Stimulated activated naive CD8-positive, alpha-beta T cell treated with anti-CD3 and anti-CD28 coated beads, Interleukin-15, Interleukin-2, amounts not matched to agents 100 U/mL and 50 U/mL, for 24 hours (primary cell): ENCODE measurements at places on chromosomes 11 and 22.

GRCh38 chr22:30879415-30879797 is 89.2 kb downstream of the MORC2 start:
- DNase-seq: no peak

DNA sequence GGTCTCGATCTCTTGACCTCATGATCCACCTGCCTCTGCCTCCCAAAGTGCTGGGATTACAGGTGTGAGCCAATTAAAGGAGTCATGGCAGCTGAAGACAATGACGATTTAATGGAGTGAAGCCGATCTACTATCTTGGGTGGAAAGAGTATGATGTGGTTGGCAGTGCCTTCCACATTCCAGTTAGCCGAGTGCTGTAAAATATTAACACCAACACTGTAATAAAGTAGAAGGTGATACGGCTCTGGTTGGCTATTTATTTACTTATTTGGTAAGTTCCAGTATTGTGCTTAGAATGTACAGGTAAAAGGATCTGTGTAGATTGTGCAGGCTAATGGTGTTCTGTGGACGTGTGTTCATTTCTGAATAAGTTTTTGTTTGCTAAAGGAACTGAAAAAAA is 149.6 kb upstream of the MTMR2 start:
- DNase-seq: no peak

DNA sequence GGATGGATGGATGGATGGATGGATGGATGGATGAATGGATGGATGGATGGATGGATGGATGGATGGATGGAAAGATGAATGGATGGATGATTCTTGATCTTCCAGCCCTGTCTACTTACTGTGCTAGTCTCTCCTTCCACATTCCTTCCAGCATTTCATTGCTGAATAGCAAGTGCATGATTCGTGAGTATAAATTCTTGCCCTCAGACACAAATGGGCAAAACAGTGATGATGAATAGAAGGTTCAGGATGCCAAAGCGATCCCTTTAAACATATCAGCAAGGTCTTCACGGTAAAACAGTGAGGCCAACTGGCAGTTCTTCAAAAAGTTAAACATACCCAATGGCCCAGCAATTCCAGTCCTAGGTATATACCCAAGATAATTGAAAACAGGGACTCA is 400.2 kb downstream of the MN1 start:
- DNase-seq: no peak

GRCh38 chr22:20084547-20085413 is 4.7 kb downstream of the DGCR8 start:
- peak; percentile 51 for DNase-seq

- DNase-seq: no peak
Observed at GRCh38 chr22:19882446-19883381, 28.0 kb upstream of the GNB1L start.

- no peak for DNase-seq
Observed at GRCh38 chr11:12411393-12411792, 34.0 kb downstream of the PARVA start.

DNA sequence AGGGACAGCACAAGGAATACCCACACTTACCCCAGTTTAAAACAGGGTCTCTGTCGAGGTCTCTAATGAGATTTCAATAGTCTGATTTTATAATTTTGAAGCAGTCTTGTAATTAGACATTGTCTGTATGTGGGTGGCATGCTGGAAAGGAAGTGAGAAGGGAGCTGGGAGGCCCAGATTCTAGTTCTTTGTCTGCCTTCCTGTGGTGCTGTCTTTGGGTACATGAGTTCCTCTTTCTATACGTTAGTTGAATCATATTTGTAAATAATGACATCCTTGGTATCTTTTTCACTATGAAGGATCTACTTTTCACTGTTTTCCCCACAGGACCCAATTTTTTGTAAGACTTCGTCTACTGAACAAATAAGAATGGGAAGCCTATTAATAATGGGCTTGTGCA is 42.0 kb upstream of the TENM4 start:
- no peak for DNase-seq

DNA sequence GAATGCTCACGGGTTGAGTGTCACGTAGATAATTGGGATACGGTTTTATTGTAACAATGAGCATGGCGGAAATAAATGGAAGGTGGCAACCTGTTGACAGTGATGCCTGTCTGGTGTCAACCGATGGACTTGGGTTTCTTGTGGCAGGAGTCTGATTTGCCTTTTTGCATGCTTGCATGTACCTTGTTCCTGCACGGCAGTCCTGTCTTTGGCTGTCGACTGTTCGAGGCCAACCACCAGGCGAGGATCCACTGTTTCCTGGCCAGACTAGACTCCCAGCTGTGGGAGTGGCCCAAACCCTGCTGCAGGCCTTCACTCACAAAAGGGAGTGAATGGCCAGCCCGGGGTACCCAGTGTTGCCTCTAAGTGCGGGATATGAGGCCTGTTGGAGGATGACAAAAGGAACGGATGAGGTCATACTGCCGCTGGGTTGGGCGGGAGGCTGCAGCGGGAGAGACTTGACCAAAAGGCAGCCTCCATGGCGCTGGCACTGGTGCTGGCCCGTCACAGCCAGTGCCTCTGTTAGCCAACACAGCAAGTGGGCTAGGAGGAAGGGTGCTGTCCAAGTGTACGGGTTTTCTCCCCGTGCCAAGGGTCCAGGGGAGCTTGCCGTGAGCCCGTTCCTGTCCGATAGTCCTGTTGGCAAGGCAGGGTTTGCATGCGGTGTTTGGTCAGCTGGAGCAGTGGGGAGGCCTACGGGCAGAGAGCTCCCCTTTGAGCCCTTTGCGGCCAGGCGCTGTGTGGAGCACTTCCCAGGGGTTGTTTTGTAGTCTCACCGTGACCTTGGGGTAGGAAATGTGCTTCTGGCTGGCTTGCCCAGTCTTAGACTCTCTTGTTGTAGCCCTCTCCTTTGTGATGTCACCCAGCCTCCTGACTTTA is 974 bp downstream of the DGCR8 start:
- DNase-seq: peak; percentile 32

DNA sequence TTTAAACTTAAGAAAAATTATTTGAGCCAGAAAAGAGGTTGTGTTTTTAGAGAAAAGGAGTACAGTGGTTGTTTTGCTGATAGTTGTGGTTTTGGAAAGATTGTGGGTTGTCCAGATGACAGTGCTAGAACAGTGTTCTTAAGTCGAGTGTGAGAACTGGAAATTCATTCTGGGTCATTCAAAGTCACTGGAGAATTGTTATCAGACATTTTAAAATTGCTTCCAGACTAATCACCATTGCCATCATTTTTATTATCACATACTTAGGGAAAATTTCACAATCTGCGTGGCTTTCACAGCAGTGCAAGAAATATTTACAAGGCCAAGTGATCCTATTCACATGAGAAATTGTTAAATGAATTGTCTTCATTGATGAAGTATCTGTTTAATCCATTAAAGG is 242.2 kb upstream of the DDI1 start:
- DNase-seq: no peak
